ENCODE measurements at places on chromosomes 3 and 15.
A peak's percentile ranks its signal among the peaks of the same experiment; 100 is the strongest.

- DNase-seq: no peak
Observed at GRCh38 chr3:25156626-25157025, 271.4 kb upstream of the RARB start.

GRCh38 chr15:70569091-70569713 lies 194.2 kb downstream of the UACA start:
- peak; percentile 59 for DNase-seq

- DNase-seq: peak; percentile 51
Observed at GRCh38 chr3:195260280-195260905, 10.6 kb downstream of the XXYLT1 start.

DNA sequence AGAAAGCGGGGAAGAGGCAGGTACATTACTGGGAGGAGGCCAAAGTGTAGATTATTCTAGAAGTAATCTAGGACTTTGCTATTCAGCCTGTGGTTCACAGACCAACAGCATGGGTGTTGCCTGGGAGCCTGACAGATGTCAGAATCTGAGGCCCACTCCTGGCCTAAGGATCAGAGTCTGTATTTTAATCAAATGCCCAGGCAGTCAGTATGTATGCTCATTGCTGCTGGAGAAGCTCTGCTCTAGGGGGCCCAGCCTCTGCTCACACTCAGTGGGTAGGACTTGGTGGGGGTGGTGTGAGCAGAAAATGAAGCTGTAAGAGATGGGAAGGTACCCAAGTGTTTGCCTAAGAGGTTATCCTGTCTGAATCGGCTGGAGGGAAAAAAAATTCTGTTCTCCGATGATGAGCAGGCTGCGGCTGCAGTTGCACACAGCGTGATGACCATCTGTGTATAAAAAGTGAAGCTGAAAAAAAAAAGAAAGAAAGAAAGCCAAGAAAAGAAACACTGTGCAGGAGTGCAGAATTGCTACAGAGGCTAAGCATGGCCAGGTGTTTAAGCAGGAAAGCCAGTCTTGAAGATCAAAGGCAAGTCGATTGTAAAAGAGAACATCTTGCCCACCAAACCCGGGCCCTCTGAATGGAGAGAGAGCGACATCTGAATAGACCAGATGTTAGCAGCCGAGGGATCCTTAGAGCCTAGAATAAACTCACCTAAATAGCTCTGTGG lies 65.2 kb downstream of the EIF4E3 start:
- no peak for DNase-seq

DNA sequence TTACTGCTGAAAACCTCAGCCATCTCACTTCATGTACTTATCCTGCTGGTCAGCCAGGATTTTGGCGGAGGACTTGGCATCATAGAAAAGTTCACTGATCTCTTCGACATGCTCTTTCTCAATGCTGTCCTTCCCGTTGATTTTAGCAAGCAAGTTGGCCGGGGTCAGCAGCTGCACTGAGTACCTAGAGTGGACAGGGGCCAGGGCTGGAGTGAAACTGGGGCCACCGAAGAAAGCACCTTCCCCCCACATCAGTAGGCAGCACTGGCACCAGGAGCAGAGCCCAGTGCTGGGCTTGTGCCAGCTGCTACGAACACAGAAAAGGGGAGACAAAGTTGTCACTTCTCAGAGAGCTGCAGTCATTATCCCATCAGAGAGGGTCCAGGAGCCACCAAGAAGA lies 29.0 kb downstream of the SEC61A1 start:
- no peak for DNase-seq

DNA sequence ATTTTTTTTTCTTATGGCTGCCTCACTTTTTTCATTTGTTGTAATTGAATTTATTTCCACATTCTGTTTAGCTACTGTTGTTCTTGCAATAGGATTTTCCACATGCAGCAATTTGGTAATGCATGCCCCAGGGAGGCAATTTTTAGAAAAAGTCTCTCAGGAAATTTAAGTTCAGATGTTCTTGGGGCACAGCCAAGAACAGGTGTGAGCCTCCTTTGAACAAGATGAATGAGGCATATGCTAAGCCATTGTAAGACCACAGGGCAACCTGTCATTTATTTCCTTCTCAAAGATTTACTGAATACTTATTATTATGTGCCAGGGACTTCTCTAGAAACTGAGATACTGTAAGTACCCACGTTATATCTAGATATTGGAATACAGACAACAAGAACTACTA lies 549.5 kb downstream of the DIPK2A start:
- DNase-seq: no peak

DNA sequence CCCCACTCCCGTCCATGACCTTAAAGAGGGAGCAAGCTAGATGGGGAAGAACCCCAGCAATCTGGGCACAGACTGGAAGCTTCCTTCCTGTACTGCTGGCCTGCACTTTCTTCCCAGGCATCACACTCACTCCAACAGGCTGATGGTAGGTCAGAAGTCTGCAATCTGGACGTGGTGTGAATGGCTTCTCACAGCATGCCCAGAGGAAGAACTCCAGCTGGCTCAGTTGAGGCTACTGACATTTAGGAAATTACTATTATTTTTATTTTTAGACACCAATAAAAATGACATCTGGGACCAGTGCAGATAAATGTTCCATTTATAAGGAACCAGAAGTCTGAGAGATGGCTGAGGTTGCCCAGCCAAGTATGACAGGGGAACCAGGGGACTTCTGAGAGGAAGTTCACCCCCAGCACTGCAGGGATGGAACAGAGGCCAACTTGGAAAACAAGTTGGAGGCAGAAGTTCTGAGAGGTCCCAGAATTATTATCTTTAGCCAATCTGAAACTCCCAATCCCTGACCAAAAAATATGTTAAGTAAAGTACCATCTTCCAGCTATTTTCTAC lies 163.8 kb upstream of the CTNNB1 start:
- DNase-seq: no peak

DNA sequence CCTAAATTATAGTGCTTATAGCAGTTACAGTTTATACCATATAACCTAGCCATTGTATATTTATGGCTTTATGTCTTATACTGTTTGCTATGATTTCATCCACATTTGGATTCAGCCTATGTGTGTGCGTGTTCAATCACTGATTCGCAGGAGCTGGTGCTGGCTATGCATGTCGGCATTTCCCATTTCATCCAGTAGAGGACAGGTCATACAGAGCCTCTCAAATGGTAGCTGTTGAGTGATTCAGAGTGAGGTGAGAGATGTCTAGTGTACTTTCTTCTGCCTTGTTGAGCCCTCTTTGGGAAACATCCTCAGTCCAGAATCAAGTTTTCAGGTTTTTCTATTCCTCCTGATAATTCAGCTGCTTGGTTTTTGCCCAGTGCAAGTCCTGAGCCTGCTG lies 76.1 kb downstream of the FRMD4B start:
- DNase-seq: no peak

GRCh38 chr15:69165637-69166025 lies 5.2 kb downstream of the GLCE start:
- no peak for DNase-seq

- no peak for DNase-seq
Observed at GRCh38 chr3:197795200-197795599, 4.1 kb downstream of the LRCH3 start.

- peak; percentile 65 for DNase-seq
Observed at GRCh38 chr15:64842096-64842939, 603 bp downstream of the PLEKHO2 start.

- DNase-seq: peak; percentile 87
Observed at GRCh38 chr3:184227481-184227935, 1.9 kb upstream of the VWA5B2 start.

DNA sequence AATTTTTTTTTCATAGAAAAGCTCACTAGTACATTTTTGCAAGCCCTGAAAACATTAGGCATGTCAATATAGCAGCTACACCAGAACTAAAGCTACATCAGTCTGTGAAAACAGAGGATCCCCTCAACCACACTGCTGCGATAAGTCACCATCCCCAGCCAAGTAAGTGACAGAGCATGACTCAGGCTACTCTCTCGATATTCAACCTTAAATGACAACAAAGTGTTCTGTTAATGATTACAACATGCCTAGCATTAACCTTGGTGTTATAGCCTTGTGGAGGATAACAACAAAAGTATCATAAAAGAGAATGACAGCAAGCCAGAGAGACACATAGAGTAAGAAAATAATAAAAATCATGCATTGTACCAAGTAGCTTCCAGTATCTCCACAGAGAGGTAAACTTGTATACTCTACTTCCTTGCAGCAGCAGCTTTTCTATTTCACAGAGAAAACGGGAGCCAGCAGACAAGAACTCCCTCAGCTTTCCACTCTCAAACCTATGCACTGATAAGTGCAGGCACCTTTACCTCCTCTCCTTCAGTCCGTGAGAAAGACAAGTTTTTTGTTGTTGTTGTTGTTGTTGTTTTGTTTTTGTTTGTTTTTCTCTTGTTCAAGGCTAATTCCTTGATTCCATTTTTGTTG lies 76.6 kb downstream of the GBE1 start:
- no peak for DNase-seq

- DNase-seq: no peak
Observed at GRCh38 chr3:82568776-82569338, 807.4 kb upstream of the GBE1 start.

DNA sequence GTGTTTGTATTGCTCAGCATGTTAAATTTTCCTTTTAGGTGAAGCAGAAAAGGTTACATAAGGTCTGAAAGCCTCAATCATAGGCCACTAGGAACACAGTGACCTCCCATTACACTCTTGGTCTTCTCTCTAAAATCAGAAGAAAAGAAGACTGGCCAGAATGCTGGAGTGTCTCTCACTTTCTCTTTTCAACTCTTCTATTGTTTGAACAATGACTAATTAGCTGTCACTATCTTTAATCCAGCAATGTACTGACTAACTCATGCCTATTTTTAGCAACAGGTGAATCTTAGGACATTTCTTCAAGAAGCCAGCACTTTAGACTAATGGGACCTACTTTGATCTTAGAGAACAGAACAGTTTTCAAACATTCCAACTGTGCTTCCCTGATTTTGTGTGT lies 142.8 kb downstream of the TGFBR2 start:
- DNase-seq: no peak

GRCh38 chr15:90889736-90890456 lies 5.6 kb downstream of the FES start:
- DNase-seq: no peak

DNA sequence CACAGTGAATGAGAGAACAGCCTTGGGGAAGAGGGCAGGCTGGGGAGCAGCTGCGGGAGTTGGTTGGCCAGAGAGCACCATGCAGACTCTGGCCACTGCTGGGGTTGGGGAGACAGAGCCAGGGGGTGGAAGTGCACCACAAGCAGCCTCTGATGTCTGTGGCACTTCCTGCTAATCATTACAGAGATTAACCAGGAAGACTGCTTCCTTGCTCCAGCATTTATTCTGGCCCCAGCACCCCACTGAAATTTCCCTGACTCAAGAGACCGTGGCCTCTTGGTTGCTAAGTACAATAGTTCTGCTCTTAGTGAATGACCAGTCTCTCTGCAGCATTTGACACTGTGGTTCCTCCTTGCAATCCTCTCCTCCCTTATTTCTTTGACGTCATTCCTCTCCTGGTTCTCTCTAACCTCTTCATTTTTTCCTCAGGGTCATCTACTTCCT lies 266.2 kb upstream of the ROPN1 start:
- DNase-seq: no peak

DNA sequence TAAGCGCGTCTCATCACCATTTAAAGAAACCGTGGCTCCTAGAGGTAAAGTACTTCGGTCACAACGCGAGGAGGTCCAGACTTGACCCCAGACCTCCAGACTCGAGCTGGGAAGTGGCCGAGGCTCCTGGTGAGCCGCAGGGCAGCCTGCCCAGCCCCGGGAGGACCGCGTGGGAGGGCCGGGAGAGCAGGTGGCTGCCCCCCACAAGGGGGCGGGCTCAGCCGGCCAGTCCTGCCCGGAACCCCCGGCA lies at the start of gene SLC27A2:
Gene SLC27A2 (plus strand): TSS at position 228 of the 250 bp plus-strand sequence. CDS start 232 bp downstream, outside the sequence.
- no peak for DNase-seq

GRCh38 chr3:63963496-63963895 lies 51.3 kb upstream of the SCAANT1 start:
- DNase-seq: no peak

GRCh38 chr3:87191641-87192040 lies 35.5 kb upstream of the CHMP2B start:
- no peak for DNase-seq

DNA sequence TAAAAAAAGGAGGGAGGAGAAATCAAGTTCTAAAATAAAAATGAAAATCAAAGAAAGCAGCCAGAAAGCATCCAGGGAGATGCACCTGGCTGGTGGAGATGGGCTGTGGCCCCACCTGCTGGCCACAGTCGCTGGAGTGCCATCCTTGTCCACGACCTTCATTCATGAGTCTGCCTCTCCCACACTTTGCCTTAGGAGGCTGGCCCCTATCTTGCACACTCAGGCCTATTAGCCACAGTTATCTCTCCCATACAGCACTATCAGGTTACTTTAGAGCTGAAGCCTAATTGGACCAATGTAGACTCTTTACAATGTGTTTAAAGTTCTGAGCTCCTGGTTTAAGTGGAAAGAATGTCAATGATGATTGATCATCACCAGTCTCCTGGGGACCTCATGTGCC lies 392.0 kb upstream of the RORA start:
- peak; percentile 62 for DNase-seq

GRCh38 chr3:34886443-34886842 lies 752.9 kb upstream of the ARPP21 start:
- DNase-seq: no peak

- DNase-seq: no peak
Observed at GRCh38 chr3:180102134-180102533, 65.4 kb upstream of the PEX5L start.

DNA sequence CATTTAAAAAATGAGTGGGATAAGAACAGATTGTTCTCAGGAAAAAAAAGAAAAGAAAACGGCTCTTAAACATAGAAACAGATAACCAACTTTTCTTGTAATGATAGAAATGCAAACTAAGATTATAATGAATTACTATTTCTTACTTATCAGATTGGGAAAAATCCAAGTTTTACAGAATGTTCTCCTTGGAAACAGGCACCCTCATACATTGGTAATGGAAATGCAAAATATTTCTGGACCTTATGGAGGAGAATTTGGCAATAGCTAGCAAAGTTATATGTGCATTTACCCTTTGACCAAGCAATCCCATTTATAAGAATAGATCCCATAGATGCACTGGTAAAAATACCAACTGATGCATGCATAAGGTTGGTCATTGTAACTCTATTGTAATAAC lies 3.7 kb upstream of the ANKDD1A start:
- DNase-seq: no peak

- no peak for DNase-seq
Observed at GRCh38 chr3:93910097-93910496, 63.6 kb downstream of the PROS1 start.

DNA sequence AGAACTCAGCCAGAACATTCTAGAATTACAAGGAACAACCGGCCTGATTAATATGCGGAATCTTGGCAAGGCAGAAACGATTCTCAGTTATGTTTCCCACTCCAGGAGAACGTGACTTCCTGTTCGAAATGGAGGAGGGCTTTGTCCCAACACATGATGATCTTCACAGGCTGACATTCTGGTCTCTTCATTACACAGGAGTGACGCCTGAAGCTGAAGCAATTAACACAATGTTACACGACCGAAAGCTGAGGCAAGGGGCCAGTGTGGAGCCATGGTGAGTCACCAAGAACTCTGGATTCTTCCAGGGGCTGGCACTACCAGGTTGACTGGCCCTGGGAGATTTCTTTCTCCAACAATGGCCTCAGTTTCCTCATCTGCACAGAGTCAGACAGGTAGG lies 40.9 kb downstream of the RFTN1 start:
- no peak for DNase-seq

- no peak for DNase-seq
Observed at GRCh38 chr15:81780966-81781365, 264.9 kb downstream of the MEX3B start.

- no peak for DNase-seq
Observed at GRCh38 chr3:128415773-128416577, 50.7 kb downstream of the DNAJB8 start.
